NCI-H146 (cell line): ENCODE measurements at places on chromosomes 6 and 20.

- DNase-seq: no peak
Measured at GRCh38 chr6:79922018-79922417, 25.3 kb downstream of the ELOVL4 start.

DNA sequence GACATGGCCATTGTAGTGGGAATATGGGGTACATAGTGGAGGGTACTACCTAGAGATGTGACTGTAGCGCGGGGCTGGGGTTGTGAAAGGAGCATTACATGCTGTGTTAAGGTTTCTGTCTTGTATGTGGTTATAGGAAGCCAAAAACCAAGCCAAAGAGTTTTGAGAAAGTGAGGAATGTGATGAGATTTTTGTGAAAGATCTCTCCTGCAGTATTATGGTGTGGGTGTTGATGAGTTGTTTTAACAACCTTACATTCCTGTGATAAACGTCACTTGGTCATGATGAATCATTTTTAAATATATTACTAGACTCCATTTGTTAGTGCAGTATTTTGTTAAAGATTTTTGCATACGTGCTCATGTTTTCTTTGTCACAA lies 48.9 kb downstream of the ZFAND3 start:
- no peak for DNase-seq

GRCh38 chr6:148846778-148847761 lies 100.2 kb downstream of the UST start:
- no peak for DNase-seq

- no peak for DNase-seq
Measured at GRCh38 chr6:167714152-167714551, 112.6 kb upstream of the AFDN start.

DNA sequence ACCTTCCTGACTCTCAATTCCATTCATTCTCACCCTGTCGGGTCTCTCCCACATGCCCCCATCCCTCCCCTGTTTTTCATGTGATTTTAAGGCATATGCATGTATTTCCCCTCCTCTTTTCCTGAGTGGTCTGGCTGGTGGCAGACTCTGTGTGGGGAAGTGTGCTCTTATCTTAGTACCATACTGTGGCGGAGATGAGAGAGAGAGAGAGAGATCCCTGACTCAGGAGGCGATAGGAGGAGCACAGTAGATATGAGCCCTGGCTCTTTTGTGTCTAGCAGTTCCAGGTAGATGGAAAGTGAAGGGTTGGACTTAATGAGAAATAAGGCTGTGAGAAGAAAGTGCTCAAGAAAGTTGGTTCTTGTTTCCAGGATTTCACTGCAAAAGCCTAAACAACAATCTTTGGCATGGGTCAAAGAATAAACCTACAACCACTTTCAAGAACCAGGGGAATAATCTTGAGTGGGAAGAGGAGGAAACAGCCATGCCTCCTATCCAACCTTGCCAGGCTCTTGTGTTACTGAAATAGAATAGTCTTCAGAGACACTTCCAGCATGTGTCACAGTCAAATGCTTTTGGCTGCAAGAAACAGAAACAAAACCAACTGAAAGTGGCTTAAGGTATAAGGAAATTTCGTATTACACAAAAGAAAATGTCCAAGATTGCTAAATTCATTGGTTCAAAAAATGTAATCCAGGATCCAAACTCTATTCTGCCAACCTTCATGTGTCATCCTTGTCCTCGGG lies 123.8 kb upstream of the MYLIP start:
- DNase-seq: no peak
